NB4 (cell line): ENCODE measurements at places on chromosomes 5 and 9.

- no peak for DNase-seq
These were observed 105.1 kb downstream of the PSD2 start for GRCh38 chr5:139900546-139901250.

DNA sequence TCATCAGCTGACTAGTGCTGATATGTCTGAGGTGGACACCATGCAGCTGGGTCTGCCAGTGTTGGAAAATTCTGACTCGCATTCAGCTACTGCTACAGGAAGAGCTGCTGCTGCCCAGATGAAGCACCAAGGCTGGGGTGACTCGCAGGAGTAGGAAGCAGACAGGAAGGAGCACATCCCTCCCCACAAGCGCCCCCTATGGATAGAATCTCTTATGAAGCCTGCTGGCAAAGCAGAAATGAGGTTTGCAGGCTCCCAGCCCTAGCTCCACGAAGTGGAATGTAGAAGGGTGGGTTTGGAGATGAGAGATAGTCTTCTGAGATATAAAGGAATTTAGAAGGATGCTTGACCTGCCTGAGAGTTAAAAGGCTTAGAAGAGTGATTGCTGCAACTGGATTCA lies 443.0 kb downstream of the ACTL7B start:
- peak; percentile 42 for DNase-seq

- DNase-seq: no peak
These were observed 69.2 kb upstream of the SREK1 start for GRCh38 chr5:66074901-66075300.

- peak; percentile 52 for DNase-seq
These were observed 46.7 kb downstream of the FNBP1 start for GRCh38 chr9:129996161-129996830.

- no peak for DNase-seq
These were observed 625 bp upstream of the OLFM1 start for GRCh38 chr9:135086597-135087488.

DNA sequence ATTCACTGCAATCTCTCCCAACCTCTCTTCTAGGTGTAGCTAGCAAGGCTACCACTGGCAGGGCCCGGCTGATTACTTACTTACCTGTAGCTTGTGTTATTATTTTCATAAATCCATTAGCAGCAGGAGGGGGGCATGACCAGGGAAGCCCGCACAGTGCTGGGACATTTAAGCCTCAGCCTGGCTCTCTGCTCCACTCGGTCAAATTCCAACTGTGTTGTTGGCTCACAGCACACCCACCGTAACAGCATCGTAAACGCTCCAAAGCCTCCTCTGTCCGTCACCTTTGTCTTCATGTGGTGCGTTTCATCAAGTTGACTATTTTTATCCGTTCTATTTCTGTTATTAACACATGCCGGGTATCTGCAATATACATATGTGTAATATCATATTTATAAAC lies 264.7 kb downstream of the NSG2 start:
- DNase-seq: no peak

DNA sequence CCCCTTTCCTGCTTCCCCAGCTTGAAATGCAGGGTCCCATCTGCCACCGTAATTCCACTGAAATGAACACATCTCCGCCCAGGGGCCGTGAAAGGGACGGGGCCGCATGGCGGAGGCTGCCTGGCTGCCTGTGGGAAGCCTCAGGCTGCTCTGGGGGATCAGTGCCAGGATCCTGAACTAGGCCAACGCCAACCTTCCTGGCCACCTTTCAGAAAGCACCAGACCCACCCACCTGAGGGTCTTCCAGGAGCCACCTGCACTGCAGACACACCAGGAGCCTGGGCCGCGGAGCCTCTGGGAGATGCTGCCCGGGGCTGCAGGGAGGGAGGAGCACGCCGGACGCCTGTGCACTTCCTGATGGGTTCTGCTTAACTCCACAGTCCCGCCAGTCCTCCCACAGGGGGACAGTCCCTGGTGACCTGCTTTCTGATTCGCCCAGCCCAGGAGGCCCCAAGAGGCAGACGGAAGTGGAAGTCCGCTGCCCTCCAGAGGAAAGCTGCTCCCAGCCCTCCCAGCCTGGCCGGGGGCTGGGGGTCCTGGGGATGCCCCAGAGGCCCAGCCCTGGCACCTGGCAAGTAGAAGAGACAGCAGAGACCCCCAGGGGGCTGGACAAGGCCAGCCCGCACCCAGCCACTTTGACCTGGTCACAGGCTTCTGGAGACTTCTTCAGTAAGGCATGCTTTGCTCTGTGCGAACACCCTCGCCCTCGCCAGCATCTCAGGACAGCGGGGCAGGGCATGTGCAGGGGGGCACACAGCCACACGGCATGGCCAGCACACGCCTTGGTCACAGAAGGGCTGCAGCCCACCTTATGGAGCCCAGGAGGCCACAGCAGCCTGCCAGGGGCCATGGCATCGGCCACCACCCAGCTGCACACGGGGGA lies at the start of gene CARD9:
TSS of gene CARD9 (minus strand) at position 370 of the 883 bp plus-strand sequence. CDS start 1,591 bp downstream, outside the sequence.
- peak; percentile 94 for DNase-seq
